ENCODE measurements at places on chromosomes 1 and 21.

- no peak for DNase-seq
Measured at GRCh38 chr1:94617134-94617805, 75.7 kb upstream of the F3 start.

DNA sequence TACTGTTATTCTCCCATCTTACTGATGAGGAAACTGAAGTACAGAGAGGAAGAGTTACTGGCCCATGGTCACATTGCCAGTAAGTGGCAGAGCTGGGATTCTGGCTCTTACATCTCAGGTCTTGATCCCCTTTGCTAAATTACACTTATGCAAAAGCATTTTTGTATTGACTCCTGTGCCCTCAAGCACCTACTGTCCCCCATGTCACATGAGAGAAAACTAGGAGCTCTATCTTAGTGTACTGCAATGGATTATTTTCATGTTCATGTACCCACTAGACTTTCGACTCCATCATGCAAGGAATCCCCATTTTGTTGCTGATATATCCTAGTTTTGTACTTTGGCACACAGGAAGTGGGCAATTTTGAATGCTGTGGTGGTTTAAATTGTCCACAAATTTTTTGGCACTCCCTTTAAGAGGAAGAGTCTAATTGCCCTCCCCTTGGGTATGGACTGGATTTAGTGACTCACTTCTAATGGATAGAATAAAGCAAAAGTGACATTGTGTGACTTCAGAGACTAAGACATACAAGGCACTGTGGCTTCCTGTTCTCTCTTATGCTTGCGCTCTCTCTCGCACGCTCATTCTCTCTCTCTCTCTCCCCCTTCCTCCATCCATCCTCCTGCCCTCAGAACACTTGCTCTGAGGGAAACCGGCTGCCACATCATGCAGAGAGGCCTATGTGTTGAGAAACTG lies 43.5 kb upstream of the JAK1 start:
- no peak for DNase-seq

DNA sequence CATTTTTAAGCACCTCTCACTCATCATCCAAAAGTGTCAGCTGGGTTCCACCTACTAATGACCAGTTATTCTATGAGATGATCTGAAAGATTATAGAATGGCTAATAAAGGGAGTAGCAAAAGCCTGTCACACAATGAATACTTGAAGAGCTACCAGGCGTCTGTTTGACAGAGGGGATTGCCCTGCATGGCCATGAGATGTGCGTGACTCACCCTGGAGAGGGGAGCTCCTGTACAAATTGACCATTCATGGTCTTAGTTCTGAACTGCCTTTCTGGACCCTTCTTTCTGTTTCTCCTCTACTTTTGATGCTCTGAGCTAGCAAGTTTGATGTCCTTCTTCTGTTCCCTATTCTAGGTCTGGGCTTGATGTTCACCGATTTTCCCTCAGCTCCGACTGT lies 85.2 kb upstream of the ABCD3 start:
- no peak for DNase-seq

DNA sequence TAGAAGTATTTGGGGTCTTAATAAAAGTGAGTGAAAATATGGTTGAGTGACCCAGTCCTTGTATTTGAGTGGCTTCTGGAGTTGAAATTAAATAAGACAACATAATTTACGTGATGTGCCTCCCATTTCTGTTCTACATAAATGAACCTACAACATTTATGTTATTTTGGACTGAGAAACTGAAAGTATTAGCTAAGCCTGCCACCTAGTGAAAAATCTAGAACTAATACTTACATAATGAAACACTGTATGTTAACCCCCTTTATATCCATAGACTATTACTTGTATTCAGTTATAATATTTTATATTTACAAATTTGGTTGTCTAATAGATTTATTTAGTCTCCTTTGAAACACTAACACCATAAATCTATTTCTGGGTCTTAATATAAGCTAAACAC lies 298.9 kb downstream of the KCNT2 start:
- DNase-seq: no peak

DNA sequence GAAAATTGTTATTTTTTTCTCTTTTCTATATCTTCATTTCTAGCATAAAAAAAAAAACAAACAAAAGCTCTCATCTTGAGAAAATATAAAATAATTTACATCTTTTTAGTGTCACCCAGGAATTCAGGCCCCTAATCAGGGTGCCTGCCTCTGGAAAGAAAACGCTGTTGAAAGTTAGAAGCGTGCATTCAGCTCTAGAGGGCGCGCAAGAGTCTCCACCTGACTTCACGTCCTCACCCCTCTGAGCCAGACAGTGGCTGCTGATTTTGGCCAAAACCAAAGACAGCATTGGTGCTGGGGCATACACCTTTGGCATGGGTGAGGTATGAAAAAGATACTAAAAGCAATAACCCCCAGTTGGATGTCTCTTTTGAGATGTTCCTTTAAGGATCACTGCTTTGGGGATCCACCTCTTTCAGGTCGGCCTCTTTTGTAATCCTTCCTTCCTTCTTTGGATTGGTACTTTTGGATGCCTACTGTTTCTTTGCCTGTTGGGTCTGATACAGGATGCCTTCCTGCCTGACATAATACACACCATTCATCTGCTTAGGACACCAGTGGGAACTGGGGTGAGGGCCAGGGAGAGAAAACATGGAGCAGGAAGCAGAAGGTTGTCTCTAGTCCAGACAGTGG lies 77.6 kb upstream of the CHRM3 start:
- peak; percentile 13 for DNase-seq

DNA sequence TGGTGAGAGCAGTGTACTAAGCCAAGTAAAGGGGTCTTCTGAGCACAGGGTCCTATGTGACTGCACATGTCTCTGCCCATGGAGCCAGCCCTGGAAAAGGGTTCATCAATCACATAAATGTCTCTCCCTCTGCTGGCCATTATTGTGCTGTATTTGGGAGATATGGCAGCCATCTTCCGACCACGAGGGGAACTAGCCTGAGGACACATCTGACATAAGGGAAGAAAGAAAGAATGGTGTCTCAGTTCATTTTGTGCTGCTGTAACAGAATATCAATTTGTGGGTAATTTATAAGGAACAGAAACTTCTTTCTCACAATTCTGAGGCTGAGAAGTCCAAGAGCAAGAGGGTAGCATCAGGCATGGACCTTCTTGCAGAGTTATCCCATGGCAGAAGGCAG lies 55.1 kb upstream of the GJA5 start:
- no peak for DNase-seq

GRCh38 chr1:198187973-198188588 lies 31.3 kb downstream of the NEK7 start:
- DNase-seq: no peak

DNA sequence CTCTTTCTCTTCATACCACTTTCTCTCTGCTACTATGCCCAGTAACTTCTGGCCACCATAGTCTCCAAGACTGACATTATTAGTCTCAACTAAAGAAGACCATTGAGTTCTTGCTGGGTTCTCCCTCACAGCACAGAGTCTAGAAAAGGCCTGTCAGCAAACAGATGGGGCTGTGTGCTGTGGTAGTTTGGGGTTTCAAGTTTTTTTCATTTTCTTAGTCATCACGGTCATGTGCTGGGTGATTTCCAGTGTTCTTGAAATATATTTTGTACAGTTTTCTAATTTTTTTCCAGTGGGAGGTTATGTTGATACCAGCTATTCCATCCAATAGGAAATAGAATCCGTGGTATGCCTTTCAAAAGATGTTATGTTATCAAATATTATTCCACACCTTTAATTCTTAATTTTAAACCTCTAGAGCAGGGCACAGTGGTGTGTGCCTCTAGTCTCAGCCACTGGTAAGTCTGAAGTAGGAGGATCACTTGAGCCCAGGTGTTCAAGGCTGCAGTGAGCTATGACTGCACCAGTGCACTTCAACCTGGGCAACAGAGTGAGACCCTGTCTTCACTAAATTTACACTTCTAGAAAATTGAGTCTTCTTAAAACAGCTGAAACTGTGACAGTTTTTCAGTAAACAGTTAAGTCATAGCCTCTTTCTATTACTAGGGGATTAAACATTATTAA lies 8.3 kb downstream of the CFHR2 start:
- no peak for DNase-seq

DNA sequence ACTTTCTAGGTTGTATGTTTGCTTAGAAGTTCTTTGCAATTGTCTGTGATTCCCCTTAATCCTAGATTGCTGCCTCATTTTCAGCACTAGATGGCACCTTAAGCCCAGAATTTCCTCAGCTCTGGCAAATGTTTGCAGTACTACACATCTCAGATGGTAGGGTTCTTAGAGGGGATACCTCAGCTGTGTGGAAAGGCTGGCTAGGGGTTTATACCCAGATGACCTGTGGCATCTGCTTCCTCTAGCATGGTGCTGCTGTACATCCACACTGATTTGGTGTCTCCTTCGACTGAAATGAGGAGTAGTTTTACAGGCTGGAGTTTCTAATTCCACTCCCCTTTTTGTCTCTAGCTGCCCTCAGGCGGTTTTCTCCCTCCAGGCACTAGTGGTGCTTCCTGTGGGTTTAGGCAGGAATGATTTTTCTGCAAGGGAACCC lies 23.5 kb downstream of the ASB17 start:
- DNase-seq: no peak

DNA sequence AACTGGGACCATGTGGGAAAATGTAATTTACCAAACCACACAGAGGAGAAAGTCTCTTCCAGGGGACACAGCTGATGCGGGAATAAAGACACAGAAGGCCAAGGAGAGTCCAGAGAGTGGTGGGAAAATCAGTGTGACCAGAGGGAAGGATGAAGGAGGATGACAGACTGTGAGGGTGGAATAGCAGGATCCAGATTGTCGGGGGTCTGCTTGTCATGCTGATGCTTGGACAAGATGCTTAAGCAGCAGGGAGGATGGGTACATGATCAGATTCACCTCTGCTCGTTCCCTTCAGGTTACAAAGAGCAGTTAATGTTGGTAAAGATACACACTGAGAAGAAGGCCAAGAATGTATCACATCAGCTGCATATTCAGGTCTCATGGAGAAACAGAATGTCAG lies 117.1 kb upstream of the ZNF644 start:
- no peak for DNase-seq

- DNase-seq: no peak
Measured at GRCh38 chr1:64215576-64215975, 12.2 kb downstream of the UBE2U start.

DNA sequence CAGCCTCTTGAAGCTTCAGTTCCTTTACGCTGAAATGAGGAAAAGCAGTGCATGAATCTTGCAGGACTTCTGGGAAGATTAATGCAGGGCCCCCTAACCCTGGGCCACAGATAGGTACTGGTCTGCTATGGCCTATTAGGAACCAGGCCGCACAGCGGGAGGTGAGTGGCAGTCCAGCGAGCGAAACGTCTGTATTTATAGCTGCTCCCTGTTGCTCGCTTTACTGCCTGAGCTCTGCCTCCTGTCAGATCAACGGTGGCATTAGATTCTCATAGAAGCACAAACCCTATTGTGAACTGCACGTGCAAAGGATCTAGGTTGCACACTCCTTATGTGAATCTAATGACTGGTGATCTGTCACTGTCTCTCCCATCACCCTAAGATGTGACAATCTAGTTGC lies 130.2 kb downstream of the CHRM3 start:
- DNase-seq: no peak

DNA sequence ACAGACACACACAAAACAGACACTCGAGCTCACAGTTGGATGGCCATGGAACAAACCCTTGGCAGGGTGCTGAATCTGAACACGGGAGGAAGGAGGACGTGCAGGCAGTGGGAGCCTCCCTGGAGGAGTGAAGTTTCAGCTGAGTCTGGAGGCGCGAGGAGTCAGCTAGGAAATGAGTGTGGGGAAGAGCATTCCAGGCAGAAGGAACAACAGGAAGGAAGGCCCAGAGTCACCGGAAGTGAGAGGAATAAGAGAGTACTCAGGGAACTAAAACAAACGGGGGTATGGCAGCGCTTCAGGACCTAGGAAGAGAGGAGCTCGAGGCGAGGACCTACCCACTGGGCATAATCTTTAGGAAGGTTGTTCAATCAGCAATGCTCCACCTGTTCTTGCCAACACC lies 137.3 kb downstream of the SYF2 start:
- no peak for DNase-seq

- no peak for DNase-seq
Measured at GRCh38 chr1:230930986-230931385, 47.7 kb downstream of the TTC13 start.

GRCh38 chr1:50995651-50996050 lies 25.6 kb downstream of the CDKN2C start:
- DNase-seq: no peak

GRCh38 chr1:110390692-110391245 lies at the start of gene SLC16A4:
Gene SLC16A4, minus strand, starts transcription at chr1:110391026. Its CDS starts 1,703 bp downstream, at chr1:110389323.
- no peak for DNase-seq

GRCh38 chr1:30371888-30372791 lies 351.2 kb downstream of the MATN1 start:
- no peak for DNase-seq

DNA sequence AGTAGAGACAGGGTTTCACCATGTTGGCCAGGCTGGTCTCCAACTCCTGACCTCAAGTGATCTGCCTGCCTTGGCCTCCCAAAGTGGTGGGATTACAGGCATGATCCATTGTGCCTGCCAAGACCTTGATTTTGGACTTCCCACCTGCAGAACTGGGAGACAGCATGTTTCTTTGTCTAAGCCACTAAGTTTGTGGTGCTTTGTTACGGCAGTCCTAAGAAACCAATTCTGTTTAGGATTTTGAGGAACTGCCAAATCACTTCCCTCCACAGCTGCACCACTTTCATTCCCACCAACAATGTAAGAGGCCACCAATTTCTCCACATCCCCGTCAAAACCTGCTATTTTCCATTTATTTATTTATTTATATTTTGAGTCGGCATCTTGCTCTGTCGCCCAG lies 46.1 kb downstream of the CHAF1B start:
- DNase-seq: no peak

- DNase-seq: no peak
Measured at GRCh38 chr1:109167001-109167506, 46.7 kb upstream of the SARS1 start.

DNA sequence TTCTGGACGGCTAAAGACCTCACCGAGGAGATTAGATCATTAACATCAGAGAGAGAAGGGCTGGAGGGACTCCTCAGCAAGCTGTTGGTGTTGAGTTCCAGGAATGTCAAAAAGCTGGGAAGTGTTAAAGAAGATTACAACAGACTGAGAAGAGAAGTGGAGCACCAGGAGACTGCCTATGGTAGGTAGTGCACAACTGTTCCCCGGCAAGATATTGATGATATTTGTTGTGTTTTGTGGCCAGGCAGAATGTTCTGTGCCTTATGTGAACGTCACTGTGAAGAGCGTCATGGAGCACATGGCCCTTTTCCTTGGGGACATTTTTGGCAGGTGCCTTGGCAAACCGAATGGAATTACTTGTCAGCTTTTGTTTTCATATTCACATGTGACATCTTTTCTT lies 191.7 kb downstream of the DISC1 start:
- DNase-seq: no peak

- peak; percentile 37 for DNase-seq
Measured at GRCh38 chr1:223844787-223845036, 1.0 kb downstream of the TP53BP2 start.

- DNase-seq: peak; percentile 48
Measured at GRCh38 chr1:27332536-27333281, 9.1 kb upstream of the SYTL1 start.

DNA sequence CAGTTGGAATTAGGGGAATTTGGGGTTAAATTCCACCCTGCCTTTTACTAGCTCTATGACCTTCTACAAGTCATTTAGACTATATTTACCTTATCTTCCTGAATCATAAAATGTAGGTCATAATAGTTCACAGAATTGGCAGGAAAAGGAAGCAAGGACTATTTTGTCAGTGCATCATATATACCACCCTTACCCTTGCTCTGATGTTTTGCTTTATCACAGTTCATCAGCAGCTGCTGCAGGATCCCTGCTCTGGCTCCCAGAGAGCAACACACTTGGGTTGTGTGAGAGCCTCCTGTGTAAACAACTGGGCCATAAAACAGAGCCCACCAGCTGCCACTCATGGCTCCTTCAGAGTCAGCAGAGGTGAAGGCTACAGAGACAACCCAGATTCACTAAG lies 631.6 kb upstream of the CAMK1G start:
- no peak for DNase-seq

- no peak for DNase-seq
Measured at GRCh38 chr21:15183813-15184257, 119.0 kb upstream of the NRIP1 start.

Measured in stimulated activated CD4-positive, alpha-beta T cell treated with anti-CD3 and anti-CD28 coated beads, Interleukin-12 subunit alpha, Interleukin-12 subunit beta, amount 100 ng/mL, for 4 hours (primary cell).